ENCODE measurements at places on chromosomes 5 and 9.
A peak's percentile ranks its signal among the peaks of the same experiment; 100 is the strongest.

GRCh38 chr9:127963359-127964064 lies 17.3 kb downstream of the EEIG1 start:
- peak; percentile 67 for DNase-seq

- no peak for DNase-seq
These were observed 116.0 kb downstream of the FGF1 start for GRCh38 chr5:142569905-142570304.

- DNase-seq = no peak
These were observed 16.4 kb downstream of the PAIP2 start for GRCh38 chr5:139358064-139358463.

- DNase-seq = no peak
These were observed 40.0 kb downstream of the AUH start for GRCh38 chr9:91321691-91322090.

DNA sequence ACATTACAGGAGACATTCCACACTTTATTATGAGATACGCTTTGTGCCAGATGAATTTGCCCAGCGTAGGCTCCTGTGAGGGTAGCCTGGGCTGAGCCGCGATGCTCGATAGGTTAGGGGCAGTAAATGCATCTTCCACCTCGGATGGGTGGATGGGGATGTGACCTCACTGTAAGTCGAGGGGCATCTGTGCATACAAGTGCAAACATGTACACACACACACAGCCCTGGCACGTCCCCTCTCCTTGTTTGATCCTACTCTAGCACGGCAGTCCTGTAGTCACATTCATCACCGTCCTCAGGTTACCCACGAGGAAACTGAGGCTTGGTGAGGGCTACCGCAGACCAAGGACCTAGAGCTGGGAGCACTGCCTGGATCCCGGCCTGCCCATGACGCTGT lies 166.8 kb downstream of the COL23A1 start:
- DNase-seq = no peak

DNA sequence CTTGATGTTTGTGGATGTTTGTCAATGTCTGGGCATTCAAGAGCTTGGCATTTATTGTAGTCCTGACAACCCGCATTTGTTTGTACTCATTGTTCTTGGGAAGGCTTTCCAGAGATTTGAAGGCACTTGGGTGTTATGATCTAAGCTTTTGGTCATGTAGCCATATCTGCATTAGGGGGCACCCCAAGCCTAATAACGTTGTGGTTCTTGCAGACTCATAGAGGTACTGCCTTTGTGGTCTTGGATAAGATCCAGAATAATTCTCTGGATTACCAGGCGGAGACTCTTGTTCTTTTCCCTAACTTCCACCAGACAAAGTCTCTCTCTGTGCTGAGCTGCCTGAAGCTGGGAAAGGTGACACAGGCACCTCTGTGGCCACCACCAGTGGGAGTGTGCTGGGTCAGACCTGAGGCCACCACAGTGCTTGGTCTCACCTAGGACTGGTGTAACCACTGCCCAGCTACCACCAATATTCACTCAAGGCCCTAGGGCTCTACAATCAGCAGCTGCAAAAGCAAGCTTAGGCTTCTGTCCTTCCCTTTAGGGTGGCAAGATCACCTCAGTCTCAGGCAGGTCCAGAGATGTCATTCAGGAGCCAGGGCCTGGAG lies 144.4 kb upstream of the TAS2R1 start:
- no peak for DNase-seq

DNA sequence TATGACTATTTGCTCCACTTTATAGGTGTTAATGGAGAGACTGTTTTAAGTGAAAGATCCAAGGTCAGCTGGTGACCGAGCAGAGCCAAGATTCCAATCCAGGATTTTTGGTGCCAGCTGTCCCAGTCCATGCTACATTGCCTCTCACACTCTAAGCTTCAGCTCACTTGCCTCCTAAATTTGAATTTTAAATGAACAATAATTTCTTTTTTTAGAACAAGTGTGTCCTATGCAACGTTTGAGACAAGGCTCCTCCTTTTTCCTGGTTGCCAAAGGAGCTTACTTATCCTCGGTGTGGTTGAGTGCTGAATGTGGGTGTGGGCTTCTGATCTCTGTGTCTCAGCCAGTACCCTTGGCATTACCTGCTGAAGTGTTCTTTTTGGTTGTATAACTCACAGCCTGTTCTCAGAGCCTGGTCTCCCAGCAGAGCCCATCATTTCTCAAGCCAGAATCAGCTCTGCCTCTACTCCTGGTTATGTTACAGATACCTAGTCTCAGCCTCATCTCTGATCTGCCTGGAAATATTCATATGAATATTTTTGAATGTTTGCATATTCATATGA lies 4.0 kb upstream of the PRRC1 start:
- no peak for DNase-seq

DNA sequence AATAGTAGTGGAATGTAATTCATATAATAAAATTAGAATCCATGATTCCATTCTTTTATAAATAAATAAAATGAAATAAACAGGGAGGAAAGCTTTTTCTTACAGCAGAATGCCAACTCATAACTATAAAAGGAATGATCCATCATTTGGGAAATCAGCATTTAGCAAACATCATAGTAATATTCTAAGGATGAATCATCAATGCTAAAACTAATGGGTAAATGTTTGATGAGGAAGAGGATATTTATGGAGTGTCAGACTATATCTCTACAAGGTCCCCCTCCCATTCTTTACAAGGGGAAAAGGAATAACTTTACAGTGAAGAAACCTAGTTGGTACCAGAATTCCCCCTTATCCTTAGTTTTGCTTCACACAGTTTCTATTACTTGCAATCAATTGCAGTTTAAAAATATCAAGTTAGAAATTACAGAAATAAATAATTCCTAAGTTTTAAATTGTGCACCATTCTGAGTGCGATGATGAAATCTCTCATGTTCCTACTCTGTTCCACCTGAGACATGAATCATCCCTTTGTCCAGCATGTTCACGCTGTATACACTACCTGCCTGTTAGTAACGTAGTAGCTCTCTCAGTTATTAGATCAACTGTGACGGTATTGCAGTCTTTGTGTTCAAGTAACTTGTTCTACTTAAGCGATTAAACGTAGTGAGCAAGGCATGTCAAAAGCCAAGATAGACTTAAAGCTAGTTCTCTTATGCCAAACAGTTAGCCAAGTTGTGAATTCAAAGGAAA lies 14.2 kb upstream of the JAKMIP2 start:
- no peak for DNase-seq

GRCh38 chr5:57549566-57549965 lies 67.0 kb upstream of the ACTBL2 start:
- no peak for DNase-seq

- DNase-seq = no peak
These were observed 1.1 kb upstream of the CEP78 start for GRCh38 chr9:78234810-78235209.

- no peak for DNase-seq
These were observed 55.4 kb upstream of the RNF130 start for GRCh38 chr5:180126716-180127681.

DNA sequence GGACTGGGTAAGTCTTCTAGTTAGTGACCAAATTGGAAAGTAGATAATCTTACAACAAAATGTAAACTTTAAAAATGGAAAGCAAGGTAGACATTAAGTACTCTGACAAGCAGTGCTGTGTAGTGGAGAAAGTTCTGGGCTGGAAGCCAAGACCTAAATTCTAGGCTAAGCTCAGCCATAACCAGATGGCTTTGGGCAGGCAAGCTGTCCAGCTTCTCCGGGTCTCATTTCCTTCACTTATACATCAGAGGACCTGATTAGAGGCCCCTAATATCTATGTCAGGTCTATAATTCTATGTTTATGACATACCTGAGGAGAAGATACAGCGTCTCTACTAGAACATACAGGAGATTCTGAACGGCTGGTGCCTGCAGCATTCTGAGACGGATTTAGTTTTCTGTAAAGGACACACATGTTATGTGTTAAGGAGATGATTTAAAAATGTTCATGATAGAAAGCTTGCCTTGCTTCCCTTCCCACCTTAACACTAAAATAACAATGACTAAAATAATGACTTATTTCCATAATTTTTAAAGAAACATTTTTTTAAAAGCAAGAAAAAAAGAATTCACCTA lies 61.2 kb downstream of the ELL2 start:
- DNase-seq = peak; percentile 56

GRCh38 chr5:105501315-105501714 lies 1938.7 kb upstream of the NUDT12 start:
- no peak for DNase-seq

- no peak for DNase-seq
These were observed 257.9 kb upstream of the NREP start for GRCh38 chr5:112014783-112015395.

- DNase-seq = no peak
These were observed 786.5 kb downstream of the TAF11L14 start for GRCh38 chr5:18420711-18421110.

DNA sequence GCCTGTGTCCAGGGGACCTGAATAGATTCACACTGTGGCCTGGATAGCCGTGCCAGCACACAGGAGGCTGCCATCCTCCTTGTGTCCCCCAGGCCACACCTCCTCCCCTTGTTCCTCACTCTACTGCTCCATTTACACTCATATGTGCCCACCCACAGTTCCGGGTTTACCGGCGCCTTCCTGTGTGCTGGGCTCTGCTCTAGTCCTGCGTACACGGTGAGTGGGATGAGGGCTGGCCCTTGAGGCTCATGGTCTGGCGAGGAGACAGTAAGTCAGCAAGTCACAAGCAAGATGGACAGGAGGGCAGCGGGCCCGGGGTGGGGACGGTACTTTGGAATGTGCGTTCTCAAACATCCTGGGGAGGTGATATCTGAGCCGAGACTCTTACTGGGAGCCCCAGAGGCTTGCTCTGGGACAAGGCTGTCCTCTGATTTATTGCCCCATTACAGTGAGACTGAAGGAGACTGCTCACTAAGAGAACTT lies 32.4 kb upstream of the NXNL2 start:
- no peak for DNase-seq

GRCh38 chr5:65938256-65938655 lies 11.9 kb downstream of the ERBIN start:
- no peak for DNase-seq

- DNase-seq = no peak
These were observed 523.1 kb downstream of the CHSY3 start for GRCh38 chr5:130427222-130427955.

Measured in right hindlimb (tissue), 1 donor.